ENCODE measurements at places on chromosomes 13 and 19. TPM values are rescaled to one million over a fixed set of nuclear protein-coding genes. Genes with fewer than 3 reads are reported as not detected.

- DNase-seq = peak; percentile 82
These were observed 21.8 kb downstream of the OLFM2 start for GRCh38 chr19:9914315-9915207.

DNA sequence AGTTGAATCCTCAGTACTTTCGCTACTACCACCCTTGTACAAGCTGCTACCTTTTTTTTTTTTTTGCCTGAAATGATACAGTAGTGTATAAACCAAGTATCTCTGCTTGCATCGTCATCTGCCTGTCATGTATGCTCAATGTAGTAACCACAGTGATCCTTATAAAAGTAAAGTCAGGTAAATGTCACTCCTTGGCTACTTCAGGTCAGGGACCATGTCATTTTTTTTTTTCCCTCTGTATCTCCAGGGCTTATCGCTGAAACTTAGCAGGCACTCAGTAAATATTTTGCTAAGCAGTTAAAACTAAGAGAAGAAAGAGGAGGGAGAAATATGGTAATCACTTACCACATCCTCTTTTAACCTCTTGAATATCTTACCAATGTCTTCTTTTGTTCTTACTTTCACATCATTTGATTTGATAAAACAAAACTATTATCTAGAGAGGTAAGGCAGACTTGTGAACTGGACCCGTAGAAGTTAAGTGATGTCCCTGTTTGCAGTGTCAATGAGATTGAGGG lies 96.8 kb upstream of the KLF12 start:
- DNase-seq = no peak

DNA sequence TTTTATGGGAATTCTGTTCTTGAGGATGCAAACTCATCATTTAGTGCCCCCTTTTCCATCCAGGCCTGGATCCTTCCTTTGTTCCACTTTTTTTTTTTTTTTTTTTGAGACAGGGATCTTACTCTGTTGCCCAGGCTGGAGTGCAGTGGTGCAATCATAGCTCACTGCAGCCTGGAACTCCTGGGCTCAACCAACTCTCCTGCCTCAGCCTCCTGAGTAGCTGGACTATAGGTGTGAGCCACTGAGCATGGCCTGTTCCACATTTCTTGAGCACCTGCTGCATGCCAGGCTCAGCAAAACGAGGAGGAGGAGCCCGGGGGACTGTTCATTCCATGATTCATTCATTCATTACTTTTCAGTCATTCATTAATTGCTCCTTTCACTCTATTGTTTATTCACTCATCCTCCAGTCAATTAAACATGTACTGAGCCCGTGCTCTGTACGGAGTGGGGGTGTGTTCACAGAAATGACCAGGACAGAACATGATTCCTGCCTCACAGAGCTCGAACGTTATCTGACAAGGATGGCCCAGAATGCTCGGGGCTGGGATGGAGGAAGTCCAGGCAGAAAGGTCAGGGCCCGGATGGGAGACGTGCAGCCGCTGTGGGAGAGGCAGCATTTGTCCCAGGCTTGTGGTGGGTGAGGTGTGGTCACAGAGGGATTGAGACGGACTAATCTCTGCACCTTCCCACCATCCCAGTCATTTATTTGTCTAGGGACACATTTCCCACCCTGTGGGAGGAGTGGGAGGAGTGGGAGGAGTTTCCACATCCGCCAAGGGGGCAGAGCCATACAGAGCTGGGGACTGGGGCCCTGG lies 51.2 kb upstream of the SHKBP1 start:
- no peak for DNase-seq

DNA sequence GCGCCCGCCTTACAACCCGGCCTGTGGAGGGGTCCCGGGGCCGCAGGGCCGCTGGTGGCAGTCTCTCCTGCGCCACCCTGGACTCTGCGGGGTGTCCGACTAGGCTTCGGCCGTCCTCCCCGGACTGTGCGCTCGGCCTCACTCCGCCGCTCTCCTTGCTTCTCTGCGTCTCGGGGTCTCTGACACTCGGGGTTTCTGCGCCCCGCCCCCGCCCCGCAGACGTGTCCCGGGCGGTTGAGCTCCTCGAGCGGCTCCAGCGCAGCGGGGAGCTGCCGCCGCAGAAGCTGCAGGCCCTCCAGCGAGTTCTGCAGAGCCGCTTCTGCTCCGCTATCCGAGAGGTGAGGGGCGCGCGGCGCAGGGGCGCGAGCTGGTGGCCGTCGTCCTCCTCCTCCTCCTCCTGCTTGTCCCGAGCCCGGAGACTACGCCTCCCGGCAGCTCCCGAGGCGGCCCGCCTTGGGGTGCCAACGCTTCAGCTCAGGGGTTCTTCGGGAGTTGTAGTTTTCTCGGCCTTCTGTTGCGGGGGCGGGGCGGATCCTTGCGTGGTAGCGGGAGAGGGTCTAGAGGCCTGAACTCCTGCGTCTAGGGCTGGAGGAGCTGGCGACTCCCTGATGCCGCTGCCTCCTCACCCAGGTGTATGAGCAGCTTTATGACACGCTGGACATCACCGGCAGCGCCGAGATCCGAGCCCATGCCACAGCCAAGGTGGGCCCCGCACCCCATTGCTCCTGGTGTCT lies 627 bp downstream of the LIN7B start:
- DNase-seq = peak; percentile 50

DNA sequence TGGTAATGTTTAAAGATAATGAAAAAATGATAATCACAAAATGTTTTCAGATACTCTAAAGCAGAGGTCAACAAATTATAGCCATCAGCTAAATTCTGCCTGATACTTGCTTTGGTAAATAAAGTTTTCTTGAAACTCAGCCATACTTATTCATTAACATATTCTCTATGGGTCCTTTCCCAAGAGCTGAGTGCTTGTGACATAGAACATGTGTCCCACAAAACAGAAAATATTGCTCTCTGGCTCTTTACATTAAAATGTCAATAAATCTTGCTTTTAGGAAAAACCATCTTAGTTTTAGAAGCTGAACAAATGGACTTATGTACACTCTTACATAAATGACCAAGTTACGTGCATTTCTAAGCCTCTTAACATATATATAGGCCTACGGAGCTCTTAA lies 307.1 kb downstream of the DCT start:
- DNase-seq = no peak

- DNase-seq = no peak
These were observed 29.0 kb upstream of the CEBPG start for GRCh38 chr19:33344573-33344925.

- no peak for DNase-seq
These were observed 226.3 kb downstream of the TBC1D4 start for GRCh38 chr13:75255653-75256052.

GRCh38 chr13:90068658-90069057 lies 1278.8 kb upstream of the MIR17HG start:
- DNase-seq = no peak

DNA sequence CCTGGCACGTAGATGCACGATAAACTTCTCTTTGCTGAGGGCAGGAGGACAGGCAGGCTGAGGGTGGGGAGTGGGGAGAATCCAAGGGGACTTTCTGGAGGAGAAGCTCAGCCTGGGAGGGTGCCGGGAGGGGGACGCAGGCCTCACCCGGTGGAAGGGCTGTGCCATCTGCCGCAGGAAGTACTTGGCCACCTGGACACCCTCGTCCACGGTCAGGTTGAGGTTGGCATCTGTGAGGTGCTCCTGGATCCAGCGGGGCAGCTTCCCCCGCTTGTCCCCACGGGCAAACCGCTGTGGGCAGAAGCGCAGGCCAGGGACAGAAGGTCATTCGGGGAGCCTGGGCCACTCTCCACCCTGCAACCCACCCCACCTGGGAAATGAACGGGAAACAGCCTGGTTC lies 11.5 kb downstream of the KLC3 start:
- no peak for DNase-seq

DNA sequence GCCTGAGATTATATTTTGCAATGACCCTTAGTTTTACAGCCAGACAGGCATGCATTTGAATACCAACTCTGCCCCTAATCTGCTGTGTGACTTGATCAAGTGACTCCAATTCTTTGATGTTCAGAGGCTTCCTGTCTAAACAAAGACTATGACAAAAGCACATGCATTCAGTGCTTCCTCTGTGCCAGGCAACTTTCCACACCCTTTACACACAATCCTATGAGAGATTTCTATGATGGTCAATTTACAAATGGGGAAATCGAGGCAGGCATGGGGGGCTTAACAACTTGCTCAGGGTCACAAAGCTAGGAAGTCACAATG lies 3.7 kb upstream of the LYPD3 start:
- DNase-seq = peak; percentile 72

- DNase-seq = no peak
These were observed 12.9 kb upstream of the MICU2 start for GRCh38 chr13:21616880-21617279.

GRCh38 chr13:74067818-74068217 lies 66.4 kb downstream of the KLF12 start:
- DNase-seq = no peak

DNA sequence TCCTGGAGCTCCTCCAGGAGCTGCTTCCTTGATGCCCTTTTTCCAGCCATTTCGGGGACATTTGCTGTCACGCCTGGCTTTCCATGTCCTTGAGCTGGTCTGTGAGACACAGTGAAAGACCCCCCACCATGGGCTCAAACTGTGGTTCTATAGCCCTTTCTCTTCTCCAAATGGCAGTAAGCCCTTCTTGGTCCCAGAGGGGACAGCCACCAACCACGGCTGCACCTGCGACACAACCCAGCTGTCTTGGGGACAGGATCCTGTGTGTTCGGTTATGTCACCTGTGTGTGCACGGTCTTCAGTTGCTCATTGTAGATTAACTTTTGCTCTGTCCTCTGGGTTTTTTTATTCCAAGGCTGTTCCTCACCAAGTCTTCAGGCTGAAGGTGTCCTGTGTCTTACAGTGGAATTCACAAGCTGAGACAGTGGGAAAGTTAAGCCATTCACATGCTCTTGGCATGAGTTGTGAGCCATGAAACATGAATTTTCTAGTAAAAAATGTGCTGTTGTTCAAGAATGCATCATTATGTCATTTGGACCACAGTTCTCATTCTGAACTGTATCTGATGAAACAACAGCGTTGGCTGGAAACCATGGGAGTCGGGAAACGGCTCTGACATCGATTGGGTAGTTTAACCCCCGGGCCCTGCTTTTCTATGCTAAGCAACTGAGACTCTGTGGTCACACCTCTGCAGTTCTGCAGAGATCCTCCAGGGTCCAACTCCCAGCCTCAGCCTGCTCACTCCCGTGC lies 129.5 kb upstream of the MCF2L start:
- no peak for DNase-seq

- DNase-seq = no peak
These were observed 851.0 kb upstream of the KLHL1 start for GRCh38 chr13:70959035-70959775.

GRCh38 chr19:4807188-4807587 lies 15.7 kb downstream of the FEM1A start:
- DNase-seq = no peak

DNA sequence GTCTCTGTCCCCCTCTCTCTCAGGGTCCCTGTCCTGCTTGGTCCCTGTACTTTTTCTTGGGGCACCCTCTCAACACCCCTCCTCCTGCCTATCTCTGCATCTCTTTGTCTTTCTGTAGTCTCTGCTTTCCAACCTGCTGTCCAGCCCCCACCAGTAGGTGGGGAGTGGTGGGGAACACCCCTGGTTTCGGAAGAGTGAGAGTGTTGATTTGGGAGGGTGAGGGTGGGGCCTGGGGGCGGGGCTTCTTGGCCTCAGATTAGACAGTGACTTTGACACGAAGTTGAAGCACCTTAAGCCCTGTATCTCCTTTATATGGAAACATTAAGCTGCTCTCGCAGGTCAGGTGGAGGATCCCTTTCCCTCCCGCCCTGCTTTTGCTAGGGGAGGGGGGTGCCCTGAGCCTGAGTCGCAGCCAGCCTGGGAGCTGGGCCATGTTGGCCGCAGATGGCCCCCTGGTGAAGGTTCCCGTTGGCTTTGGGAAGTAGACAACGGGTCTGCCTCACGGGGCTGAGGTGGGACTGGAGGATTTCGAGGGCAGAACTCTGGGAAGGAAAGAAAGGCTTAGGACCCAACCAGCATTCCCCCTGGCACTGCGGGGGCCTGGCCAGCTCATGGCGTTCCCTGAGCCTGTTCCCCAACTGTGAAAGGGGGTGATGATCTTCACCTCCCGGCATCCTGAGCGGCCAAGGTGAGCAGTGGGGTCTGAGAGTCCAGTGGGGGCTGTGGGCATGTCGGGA lies at the start of gene KCNJ14:
TSS of gene KCNJ14 (plus strand) at position 404 of the 737 bp plus-strand sequence. CDS start 6,151 bp downstream, outside the sequence.
- DNase-seq = no peak

- DNase-seq = no peak
These were observed 58.6 kb upstream of the SPRY2 start for GRCh38 chr13:80399340-80400163.

GRCh38 chr19:50562996-50563395 lies 5.2 kb downstream of the LRRC4B start:
- DNase-seq = no peak

GRCh38 chr13:60327511-60327910 lies 69.5 kb upstream of the TDRD3 start:
- no peak for DNase-seq

- no peak for DNase-seq
These were observed 26.8 kb upstream of the MTIF3 start for GRCh38 chr13:27476943-27477703.

- DNase-seq = no peak
These were observed 65.2 kb upstream of the PEG3 start for GRCh38 chr19:56905631-56906150.

NCAN gene
- polyA plus RNA-seq = not detected

ZNF625 gene
- 0.52 TPM for polyA plus RNA-seq

NXNL1 gene
- polyA plus RNA-seq = not detected

ATP1A3 gene
- 2.8 TPM for polyA plus RNA-seq

TSHZ3 gene
- polyA plus RNA-seq = 0.09 TPM

TRAPPC5 gene
- polyA plus RNA-seq = 208 TPM

WDR88 gene
- polyA plus RNA-seq = 0.12 TPM

ZNF729 gene
- not detected for polyA plus RNA-seq

CCNA1 gene
- not detected for polyA plus RNA-seq
